NCI-H2029 treated with DMSO at 0.1 percent for 48 hours (cell line): ENCODE measurements at places on chromosomes 1 and 21.

- DNase-seq: no peak
Observed at GRCh38 chr1:116502671-116503314, 68.0 kb downstream of the CD58 start.

DNA sequence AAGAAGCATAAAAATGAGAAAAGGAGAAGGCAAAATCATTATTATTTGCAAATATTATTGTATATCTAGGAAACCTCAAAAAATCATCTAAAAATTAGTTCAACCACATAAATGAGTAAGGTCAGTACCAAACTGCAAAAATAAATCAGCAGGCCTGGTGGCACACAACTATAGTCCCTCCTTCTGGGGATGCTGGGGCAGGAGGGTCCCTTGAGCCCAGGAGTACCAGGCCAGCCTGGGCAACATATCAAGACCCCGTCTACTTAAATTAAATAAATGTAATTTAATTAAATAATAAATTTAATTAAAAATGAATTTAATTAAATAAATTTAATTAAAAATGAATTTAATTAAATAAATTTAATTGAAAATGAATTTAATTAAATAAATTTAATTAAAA lies 40.3 kb upstream of the TRIM67 start:
- no peak for DNase-seq

GRCh38 chr1:32223683-32224082 lies 1.5 kb downstream of the EIF3I start:
- no peak for DNase-seq

- no peak for DNase-seq
Observed at GRCh38 chr1:38270849-38271633, 224.4 kb upstream of the POU3F1 start.

- no peak for DNase-seq
Observed at GRCh38 chr1:214979191-214979590, 103.3 kb upstream of the KCNK2 start.

- DNase-seq: no peak
Observed at GRCh38 chr1:157485793-157486192, 66.5 kb downstream of the FCRL5 start.

DNA sequence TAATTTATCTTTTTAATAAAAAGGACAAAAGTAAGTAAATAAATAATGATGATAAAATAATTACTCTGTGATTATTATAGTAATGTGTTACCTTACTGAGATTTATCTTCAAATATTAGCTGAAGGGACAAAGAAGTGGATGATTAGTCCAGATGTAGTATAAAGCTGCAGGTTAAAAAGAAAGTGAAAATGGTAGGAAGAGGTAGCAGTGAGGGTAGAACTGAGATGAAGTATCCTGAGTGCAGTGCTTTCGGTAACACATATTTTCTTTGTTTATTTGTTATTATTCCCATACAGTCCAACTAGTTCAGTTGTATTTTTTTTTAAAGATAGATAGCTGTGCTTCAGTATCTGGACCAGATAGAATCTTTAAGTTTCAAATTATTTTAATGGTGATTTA lies 1203.5 kb downstream of the NCAM2 start:
- no peak for DNase-seq
